ENCODE measurements at places on chromosomes 16 and 17. TPM values are rescaled to one million over a fixed set of nuclear protein-coding genes. Genes with fewer than 3 reads are reported as not detected.

The RBFOX1 gene
- 3.1 TPM for polyA plus RNA-seq

The CCL7 gene
- not detected for polyA plus RNA-seq

The MSL1 gene
- 172 TPM for polyA plus RNA-seq

The SLC25A10 gene
- 12.5 TPM for polyA plus RNA-seq

The RPL13 gene
- 1,792 TPM for polyA plus RNA-seq

The ULK2 gene
- polyA plus RNA-seq = 27.8 TPM

The CCL8 gene
- polyA plus RNA-seq = 0.12 TPM

The ZMYND15 gene
- 0.46 TPM for polyA plus RNA-seq

The SMIM5 gene
- polyA plus RNA-seq = 4.8 TPM

The EPN2 gene
- polyA plus RNA-seq = 48.7 TPM

The NACA2 gene
- 2.7 TPM for polyA plus RNA-seq

The TMEM88 gene
- 28.9 TPM for polyA plus RNA-seq

The LHX1 gene
- polyA plus RNA-seq = 102 TPM

The CD300H gene
- not detected for polyA plus RNA-seq

The EPX gene
- 0.80 TPM for polyA plus RNA-seq
